ENCODE measurements at places on chromosomes 5 and 9.

- no peaks in the 10 kb centered on the region for H3K27me3 ChIP-seq
- H3K4me1 ChIP-seq, result no peaks in the 10 kb centered on the region
- no peak overlapping the region for H3K27ac ChIP-seq
These were observed 350.5 kb upstream of the MEF2C start for GRCh38 chr5:89233462-89233861.

DNA sequence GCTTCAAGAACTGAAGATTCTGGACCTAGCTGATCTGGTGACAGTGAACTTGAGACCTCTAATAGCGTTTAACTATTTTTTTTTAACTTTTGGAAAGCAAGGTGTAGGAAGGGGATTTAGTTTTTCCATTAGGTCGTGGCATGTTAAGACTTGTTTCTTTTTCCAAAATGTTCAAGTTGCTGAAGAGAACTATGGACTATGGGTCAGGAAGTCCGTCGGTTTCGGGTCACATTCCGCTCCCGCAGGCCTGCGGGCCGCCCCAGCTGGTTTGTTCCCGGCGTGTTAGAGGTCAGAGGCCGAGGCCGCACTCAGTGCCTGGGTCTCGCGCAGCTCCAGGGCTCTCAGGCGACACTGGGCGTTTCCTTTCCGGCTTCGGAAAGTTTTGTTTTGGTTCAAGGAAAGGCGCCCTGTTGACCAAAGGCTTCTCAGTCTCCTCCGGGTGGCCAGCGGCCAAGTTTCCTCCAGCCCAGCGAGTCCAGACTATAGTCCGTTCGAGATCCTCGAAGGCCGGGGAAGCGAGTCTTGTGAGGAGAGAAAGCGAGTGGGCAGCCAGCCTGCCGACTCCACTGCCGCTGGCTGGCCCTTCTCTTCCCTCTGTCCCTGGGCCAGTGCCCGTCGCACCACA lies 586 bp upstream of the FCHO2 start:
- no peaks in the 10 kb centered on the region for H3K27me3 ChIP-seq
- H3K36me3 ChIP-seq, result no peaks in the 10 kb centered on the region
- peak overlapping the region; percentile 64 for H3K4me3 ChIP-seq
- DNase-seq, result peak; percentile 92
- H3K4me1 ChIP-seq, result peaks cover 31% of the 10 kb centered on the region
- H3K27ac ChIP-seq, result peak overlapping the region; percentile 97

DNA sequence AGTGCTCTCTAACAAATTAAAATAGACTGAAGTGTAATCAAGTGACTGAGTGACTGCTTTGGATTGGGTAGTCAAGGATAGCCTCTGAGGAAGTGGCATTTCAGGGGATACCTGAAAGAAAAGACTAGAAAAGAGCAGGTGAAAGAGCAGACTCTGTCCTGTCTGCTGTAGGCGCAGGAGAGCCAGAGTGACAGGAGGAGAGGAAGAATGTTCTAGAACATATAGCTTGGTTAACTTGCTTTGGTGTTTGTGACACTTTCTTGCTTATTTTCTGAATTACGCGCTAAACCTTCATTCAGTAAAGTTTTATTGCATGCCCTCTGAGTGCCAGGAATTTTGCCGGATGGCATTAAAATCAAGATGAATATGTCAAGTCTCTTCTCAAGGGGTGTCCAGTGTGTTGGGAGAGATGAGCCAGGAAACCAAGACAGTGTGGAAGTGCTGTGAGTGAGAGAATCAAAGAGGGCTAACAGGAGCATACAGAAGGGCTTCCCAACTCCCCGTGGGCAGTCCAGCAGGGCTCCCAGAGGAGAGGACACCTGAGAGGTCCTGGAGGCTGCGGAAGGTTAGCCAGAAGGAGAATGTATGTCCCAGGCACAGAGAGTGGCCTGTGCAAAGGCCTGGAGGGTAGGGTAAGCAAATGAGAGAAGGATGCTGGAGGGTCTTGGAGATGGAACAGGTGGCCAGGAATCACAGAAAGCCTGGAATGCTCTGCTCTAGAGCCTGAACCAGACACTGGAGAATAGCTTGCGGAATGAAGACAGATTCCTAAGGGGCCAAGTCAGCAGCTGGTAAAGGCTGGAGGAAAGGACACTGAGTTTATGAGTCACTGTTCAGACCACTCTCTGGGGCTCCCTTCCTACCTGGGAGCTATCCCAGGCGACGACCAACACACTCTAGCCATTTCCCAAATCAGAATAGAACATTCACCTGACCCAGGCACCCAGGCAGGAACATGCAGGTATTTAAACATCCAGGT lies 59.3 kb downstream of the SLC22A5 start:
- peaks cover 90% of the 10 kb centered on the region for H3K4me1 ChIP-seq
- peak overlapping the region; percentile 94 for H3K27ac ChIP-seq
- H3K27me3 ChIP-seq, result no peaks in the 10 kb centered on the region
- H3K36me3 ChIP-seq, result no peaks in the 10 kb centered on the region
- H3K4me3 ChIP-seq, result no peak overlapping the region

DNA sequence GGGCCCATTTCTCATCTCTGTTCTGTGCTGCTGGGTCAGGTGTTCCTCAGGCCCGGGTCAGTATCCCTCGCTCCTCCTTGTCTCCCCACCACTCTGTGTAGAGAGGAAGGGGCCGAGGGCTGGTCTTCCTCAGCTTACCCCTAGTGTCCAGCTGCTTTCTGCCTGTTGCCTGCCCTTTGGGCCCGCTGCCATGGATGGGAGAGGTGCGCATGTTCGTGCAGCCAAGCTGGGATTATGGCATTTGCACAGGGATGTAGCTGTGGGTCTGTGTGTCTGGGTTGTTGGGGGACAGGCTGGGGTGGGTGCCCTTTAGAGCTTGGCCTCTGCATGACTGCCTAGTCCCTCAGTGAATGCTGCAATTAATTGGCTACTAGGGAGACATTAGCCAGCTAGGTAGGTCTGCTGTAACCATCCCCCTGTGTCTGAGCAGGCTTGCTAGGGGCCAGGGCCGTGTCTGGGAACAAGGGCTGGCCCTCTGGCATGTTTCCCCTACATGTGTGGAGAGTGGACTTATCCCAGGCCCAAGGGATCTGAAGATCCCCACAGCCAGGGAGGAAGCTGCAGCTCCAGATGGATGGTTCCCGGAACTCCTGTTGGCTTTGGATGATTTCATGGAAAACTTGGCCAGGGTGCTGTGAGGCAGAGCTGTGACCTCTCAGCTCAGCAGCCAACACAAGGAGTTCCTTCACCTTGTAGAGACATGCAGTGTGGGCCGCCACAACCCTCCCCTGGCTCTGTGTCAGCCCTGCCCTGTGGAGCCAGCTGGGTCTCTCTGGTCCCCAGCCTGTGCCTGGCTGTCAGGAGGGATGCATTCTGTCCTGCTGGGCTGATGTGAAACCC lies 161.9 kb downstream of the MACROH2A1 start:
- peaks cover 2% of the 10 kb centered on the region for H3K4me1 ChIP-seq
- H3K27ac ChIP-seq, result no peak overlapping the region
- no peak overlapping the region for H3K4me3 ChIP-seq
- H3K36me3 ChIP-seq, result no peaks in the 10 kb centered on the region
- H3K27me3 ChIP-seq, result no peaks in the 10 kb centered on the region

DNA sequence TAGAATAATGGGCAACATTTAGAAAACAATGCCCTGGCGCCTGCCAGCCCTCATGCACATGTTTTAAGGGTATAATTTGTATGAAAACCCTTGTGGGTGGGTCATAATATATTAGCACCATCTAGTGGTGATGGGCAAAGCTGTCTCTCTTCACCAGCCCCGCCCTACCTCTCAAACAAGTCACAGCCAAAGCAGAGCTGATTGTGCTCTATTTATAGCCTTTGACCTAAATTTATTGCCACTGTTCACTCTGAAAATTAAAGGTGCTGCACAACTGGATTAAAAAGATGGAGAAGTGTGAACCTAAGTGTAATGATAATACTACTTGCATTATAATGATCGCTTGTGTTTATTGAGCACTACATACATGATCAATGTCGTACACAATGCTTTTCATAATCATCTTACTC lies 131.9 kb upstream of the ANKH start:
- no peak for DNase-seq
- H3K4me1 ChIP-seq, result peaks cover 8% of the 10 kb centered on the region
- no peak overlapping the region for H3K27ac ChIP-seq
- no peaks in the 10 kb centered on the region for H3K36me3 ChIP-seq

GRCh38 chr5:163658702-163659567 lies 153.5 kb downstream of the MAT2B start:
- no peak for DNase-seq
- no peak overlapping the region for H3K27ac ChIP-seq
- H3K27me3 ChIP-seq, result no peaks in the 10 kb centered on the region
- no peak overlapping the region for H3K4me3 ChIP-seq

GRCh38 chr9:113583511-113584427 lies 120.2 kb downstream of the RGS3 start:
- H3K27ac ChIP-seq, result no peak overlapping the region
- H3K27me3 ChIP-seq, result no peaks in the 10 kb centered on the region
- peaks cover 36% of the 10 kb centered on the region for H3K36me3 ChIP-seq

DNA sequence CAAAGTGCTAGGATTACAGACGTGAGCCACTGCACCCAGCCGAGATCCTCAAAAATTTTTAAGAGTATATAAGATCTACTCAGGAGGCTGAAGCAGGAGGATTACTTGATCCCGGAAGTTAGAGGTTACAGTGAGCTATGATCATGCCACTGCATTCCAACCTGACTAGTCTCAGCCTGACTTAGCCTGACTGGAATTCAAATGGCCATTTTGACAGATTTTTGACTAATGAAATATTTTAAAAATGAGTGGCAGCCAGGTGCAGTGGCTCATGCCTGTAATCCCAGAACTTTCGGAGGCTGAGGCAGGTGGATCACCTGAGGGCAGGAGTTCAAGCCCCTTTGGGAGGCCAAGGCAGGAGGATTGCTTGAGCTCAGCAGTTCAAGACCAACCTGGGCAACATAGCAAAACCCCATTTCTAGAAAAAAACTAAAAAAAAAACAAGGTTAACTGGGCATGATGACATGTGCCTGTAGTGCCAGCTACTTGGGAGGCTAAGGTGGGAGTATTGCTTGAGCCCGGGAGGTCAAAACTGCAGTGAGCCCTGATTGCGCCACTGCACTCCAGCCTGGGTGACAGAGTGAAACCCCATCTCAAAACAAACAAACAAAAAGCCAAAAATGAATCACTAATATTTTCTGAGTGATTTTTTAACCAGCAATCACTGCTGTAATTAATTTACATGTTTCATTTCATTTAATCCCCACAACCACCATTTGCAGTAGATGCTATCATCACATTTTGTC lies 16.6 kb downstream of the ATOX1 start:
- H3K36me3 ChIP-seq, result peaks cover 19% of the 10 kb centered on the region
- no peak overlapping the region for H3K4me3 ChIP-seq
- no peak overlapping the region for H3K27ac ChIP-seq
- H3K4me1 ChIP-seq, result peaks cover 28% of the 10 kb centered on the region
- no peaks in the 10 kb centered on the region for H3K27me3 ChIP-seq

DNA sequence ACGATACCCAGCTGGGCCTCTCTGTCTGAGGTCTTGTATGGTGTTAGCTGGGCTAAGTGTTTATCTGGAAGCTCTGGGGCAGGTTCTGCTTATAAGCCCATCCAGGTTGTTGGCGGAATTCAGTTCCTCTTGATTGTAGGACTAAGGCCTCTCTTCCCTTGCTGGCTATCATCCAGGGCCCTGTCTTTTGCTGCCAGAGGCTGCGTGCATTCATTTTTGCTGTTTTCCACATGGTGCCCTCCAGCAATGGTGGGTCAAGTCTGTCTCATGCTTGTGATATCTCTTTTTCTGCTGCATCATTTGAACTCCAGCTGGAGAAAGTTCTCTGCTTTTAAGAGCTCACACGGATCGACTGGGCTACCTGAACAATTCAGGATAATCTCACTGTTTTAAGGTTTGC lies 105.7 kb upstream of the ZNF618 start:
- no peaks in the 10 kb centered on the region for H3K36me3 ChIP-seq
- no peaks in the 10 kb centered on the region for H3K27me3 ChIP-seq
- H3K4me1 ChIP-seq, result no peaks in the 10 kb centered on the region
- H3K27ac ChIP-seq, result no peak overlapping the region
- no peak for DNase-seq
- H3K4me3 ChIP-seq, result no peak overlapping the region

- no peak overlapping the region for H3K4me3 ChIP-seq
- no peak overlapping the region for H3K27ac ChIP-seq
- H3K27me3 ChIP-seq, result no peaks in the 10 kb centered on the region
- DNase-seq, result no peak
These were observed 46.1 kb upstream of the RIC1 start for GRCh38 chr9:5582835-5583195.

DNA sequence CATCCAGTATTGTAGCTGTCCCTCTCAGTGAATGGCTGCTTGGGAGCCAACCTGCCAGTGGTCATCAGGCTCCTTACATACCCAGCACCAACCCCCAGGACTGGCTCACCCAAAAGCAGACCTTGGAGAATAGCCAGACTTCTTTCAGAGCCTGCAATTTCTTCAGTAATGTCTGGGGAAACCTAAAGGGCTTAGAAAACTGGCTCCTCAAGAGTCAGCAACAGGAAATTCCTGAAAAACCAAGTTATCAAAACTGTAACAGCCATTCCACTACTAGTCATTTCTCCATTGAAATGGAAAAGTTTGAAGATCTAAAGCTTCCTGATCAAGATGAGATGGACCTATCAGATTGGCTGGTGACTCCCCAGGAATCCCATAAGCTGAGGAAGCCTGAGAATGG lies 12.3 kb upstream of the STING1 start:
- no peak overlapping the region for H3K4me3 ChIP-seq
- H3K27ac ChIP-seq, result no peak overlapping the region
- DNase-seq, result no peak
- H3K27me3 ChIP-seq, result no peaks in the 10 kb centered on the region
- H3K4me1 ChIP-seq, result peaks cover 24% of the 10 kb centered on the region
- H3K36me3 ChIP-seq, result no peaks in the 10 kb centered on the region

- H3K27me3 ChIP-seq, result peaks cover 32% of the 10 kb centered on the region
- no peak for DNase-seq
- H3K36me3 ChIP-seq, result no peaks in the 10 kb centered on the region
- H3K27ac ChIP-seq, result peak overlapping the region; percentile 1
- peaks cover 4% of the 10 kb centered on the region for H3K4me1 ChIP-seq
These were observed 49.8 kb downstream of the EBF1 start for GRCh38 chr5:159049844-159050315.

- H3K27me3 ChIP-seq, result no peaks in the 10 kb centered on the region
- DNase-seq, result no peak
- no peak overlapping the region for H3K27ac ChIP-seq
- peaks cover 7% of the 10 kb centered on the region for H3K36me3 ChIP-seq
These were observed 15.1 kb upstream of the FCHSD1 start for GRCh38 chr5:141665995-141666940.

GRCh38 chr9:80387828-80388227 lies 816.1 kb downstream of the TLE4 start:
- H3K27ac ChIP-seq, result no peak overlapping the region
- no peaks in the 10 kb centered on the region for H3K4me1 ChIP-seq
- H3K36me3 ChIP-seq, result no peaks in the 10 kb centered on the region
